Fibroblast of lung (primary cell): ENCODE measurements at places on chromosomes 4 and X.

- DNase-seq = peak; percentile 99
Observed at GRCh38 chr4:110533940-110534339, 58.0 kb downstream of the ENPEP start.

GRCh38 chrX:108059801-108060200 lies 14.9 kb downstream of the VSIG1 start:
- no peak for DNase-seq

DNA sequence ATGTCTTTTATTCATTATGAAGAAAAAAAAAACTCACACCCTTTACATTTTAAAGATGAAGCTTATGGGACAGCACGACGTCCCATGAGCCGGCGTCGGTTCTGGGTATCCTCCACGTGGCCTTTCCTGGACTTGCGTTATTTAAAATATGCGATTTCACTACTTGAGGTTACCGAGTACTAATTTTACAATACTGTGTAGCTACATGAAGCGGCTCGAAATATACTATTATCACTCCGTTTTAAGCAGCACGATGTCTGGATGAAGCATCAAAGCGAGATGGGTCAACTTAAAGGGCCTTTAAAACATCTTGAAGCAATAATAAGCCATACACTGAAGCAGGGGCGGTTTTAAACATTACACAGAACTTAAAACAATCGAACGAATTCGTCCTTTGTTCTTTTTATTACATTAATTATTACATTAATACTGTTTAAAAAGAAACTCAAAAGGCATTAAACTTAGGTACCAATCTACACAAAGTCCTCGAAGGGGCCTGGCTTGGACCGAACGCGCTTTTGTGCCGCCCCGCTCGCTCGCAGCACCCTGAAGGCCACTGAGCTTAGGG lies 1.4 kb upstream of the KLF3 start:
- DNase-seq = no peak

DNA sequence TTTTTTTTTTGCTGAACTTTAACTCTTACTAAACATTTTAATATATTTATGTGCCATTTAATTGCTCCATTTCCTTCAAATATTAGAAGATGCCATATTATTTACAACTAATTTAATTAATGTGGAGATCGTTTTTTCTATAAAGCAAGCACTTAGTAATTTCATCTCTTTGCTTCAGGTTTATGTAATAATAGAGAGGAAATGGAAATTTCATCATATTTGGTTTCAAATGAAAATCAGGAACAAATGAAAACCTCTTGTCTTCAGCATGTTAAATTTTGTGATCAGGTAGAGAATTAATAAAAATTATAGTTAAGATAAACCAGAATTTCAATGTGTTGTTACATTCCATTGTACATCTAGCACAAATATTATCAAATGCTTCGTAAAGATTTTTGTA lies 120.1 kb downstream of the SYNPO2 start:
- DNase-seq = no peak

DNA sequence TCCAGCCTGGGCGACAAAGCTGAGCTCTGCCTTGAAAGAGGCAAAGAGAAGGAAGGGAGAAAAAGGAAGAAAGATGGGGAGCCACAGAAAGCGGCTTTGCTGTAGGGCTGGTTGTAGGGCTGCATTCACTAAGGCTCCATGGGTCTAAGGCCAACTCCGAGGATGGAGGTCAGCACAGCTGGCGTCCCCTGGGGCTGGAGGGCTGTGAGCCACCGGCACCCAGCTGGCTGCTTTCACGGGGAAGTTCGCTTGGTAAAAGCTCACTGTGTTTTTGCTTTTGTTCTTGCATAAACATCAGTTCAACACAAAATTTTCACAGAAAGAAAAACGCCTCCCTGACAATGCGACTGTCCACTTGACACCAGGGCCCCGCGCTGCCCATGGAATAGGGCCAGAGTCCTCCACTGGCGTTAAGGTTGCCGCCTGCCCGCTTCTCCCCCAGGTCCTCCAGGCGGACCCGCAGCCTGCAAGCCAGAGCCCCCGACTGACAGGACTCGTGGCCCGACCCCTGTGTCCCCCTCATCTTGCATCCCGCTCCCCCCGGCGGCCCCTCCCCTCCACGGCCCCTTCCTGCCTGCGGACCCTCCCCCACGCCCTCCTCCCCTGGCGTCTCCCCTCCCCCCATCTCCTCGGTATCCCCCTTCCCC lies 1.1 kb downstream of the RNF212 start:
- no peak for DNase-seq

GRCh38 chrX:142831961-142832530 lies 193.7 kb upstream of the SPANXN4 start:
- no peak for DNase-seq
